ENCODE measurements at places on chromosomes 6 and 20.

DNA sequence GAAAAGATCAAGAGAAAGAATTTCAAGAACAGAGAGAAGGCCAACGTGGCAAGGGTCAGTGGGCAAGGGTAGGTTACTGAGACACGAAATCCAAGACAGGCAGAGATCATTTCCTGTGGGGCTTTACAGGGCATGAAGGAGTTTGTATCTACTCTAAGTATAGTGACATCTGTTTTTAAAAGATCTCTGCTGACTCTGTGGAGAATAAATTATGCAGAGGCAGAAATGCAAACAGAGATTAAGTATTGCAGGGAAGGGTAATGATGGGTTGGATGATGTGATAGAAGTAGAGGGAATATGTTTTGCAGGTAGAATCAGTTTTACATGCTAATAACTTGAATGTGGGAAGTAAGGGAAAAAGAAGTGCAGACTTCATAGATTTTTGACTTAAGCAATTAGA lies 243.5 kb downstream of the FRK start:
- DNase-seq = no peak

DNA sequence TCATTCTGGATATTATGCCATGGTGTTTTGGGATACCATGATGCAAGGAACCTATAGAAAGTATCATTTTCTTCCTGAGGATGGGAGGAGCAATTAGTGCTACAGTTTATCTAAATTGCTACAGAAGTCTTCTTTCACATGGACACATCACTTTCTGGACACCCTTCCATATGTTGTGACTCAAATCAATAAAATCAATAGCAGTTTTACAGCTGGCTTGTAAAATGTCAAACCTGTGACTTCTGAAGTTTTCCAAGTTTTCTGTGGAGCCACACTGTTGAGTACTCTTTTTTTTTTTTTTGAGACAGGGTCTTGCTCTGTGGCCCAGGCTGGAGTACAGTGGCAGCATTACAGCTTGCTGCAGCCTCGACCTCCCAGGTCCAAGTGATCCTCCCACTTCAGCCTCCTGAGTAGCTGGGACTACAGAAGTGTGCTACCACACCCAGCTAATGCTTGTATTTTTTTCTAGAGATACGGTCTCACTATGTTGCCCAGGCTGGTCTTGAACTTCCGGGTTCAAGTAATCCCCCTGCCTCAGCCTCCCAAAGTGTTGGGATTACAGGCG lies 24.1 kb upstream of the CD2AP start:
- DNase-seq = no peak

DNA sequence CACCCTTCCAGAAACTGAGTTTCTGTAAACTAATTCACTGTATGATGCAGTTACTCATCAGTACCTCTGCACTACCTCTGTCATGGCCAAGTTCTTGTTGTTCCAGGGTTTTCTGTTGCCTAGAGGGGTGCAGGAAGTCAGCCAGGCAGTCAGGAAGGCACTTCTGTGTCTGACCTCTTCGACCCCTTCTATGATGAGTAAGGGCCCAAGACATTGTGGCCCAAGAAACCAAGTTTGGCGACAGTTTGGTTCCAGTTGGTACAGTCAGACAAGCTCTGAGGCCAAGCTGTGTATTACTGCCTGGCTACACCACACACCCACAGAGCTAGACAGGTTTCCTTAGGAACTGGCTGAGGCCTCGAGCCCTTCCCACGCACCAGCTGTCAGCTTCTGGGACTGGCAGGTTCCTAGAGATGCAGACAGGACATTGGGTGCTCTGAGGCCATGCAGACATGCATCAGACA lies 41.2 kb downstream of the TRAF3IP2 start:
- DNase-seq = no peak

GRCh38 chr6:118509009-118509617 lies 39.0 kb upstream of the PLN start:
- peak; percentile 13 for DNase-seq

DNA sequence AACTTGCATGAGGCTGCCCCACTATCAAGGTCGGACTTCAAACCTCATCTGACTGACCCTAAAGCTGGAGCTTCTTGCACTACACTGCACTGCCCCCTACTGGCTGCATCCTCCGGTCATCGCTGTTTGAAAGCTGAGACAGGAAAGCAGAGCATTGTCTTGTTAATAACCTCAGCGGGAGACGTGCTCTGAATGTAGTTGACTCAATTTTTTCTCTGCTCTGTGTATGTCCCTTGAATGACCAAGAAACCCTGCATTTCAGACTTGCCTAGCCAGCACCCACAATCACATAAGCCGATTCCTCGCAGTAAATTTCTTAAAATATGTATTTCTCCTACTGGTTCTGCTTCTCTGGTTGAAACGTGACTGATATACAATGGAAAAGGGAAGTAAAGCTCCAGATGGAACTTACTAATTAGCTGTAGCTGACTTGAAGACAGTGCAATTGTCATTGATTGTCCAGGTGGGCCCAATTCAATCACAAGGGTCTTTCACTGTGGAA lies 27.8 kb downstream of the TCF21 start:
- DNase-seq = peak; percentile 66

- no peak for DNase-seq
These were observed 63.0 kb downstream of the CHMP4B start for GRCh38 chr20:33874129-33874528.

- peak; percentile 65 for DNase-seq
These were observed 970 bp downstream of the BLTP3A start for GRCh38 chr6:34792605-34793500.

DNA sequence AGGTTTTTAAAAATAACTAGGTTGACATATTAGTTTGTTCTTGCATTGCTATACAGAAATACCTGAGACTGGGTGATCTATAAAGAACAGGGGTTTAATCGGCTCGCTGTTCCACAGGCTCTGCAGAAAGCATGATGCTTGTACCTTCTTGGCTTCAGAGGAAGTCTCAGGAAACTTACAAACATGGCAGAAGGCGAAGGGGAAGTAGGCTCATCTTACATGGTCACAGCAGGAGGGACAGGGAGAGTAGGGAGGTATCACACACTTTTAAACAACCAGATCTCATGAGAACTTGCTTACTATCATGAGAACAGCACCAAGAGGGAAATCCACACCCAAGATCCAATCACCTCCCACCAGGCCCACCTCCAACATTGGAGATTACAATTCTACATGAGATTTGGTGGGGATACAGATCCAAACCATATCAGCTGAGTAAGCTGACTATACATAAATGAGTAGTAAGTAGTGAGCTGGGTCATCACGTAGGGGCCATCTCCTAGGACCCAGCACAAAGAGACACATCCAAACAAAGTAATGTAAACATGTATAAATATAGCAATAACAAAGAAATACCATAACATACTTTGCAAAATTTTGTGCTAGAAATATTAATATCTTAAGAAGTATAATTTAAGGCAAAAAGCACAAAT lies 31.4 kb upstream of the SIRPG start:
- no peak for DNase-seq

DNA sequence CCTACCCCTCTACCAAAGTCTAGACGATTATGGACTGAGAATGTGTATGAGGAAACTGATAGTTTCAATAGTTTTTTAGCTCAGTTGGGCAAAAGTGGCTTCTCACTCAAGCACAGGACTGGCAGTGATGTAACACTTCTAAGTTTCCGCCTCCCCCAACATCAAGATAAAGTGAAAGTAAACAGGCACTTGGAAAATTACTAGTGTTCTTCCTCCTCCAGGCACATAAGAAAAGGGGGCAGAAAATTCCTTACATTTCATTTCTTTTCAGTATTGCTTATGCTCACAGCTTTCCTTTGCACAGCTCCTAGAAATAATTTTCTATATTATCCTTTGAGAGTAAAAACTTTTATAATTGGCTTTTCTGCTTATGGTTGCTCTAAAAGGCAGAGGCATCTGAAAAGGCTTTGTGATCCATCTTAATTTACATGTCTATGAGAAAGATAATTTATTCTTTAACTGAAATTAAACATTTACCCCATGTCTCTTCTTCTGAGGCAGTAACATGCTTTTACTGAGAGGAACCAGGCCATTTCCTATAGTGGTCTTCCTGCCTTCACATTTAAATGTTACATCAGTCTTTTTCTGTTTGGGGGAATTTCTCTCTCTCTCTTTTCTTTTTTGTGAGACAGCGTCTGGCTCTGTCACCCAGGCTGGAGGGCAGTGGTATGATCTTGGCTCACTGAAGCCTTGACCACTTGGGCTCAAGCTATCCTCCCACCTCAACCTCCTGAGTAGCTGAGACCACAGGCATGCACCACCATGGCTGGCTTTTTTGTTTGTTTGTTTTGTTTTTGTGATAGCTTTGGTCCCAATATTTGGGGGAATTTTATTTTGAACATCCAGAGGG lies 65.0 kb upstream of the EEF1A1 start:
- peak; percentile 51 for DNase-seq

GRCh38 chr6:72616406-72617015 lies 5.4 kb upstream of the KCNQ5 start:
- DNase-seq = no peak

DNA sequence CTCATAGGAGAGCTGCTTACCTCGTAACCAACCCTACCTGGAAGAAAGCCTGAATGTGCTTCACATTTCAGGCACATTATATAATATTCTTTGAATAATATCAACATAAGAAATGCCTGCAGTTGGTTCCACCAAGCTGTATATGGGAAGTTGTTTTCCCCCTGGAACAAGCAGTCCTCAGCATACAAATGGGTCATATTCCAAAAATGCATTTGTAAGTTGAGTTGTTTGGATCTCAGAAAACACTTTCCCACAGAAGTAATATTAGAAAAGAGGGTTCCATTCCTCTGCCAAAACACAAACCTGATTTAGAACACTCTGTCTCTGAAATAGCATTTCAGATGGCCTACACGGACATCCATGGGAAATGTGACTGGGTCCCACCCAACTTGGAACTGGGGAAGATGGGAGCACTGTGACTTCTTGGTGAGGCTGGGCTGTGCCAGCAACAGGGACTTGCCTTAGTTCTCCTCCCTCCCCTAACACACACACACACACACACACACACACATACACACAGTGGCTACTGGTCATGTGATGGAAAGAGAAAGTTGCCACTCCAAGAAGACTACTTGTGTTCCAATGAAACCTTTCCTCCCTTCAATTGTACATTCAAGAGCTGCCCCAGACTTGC lies 11.4 kb upstream of the RCAN2 start:
- DNase-seq = no peak

GRCh38 chr20:21048841-21049273 lies 57.3 kb downstream of the LINC00237 start:
- peak; percentile 84 for DNase-seq

GRCh38 chr6:901696-902460 lies 208.9 kb upstream of the EXOC2 start:
- no peak for DNase-seq

DNA sequence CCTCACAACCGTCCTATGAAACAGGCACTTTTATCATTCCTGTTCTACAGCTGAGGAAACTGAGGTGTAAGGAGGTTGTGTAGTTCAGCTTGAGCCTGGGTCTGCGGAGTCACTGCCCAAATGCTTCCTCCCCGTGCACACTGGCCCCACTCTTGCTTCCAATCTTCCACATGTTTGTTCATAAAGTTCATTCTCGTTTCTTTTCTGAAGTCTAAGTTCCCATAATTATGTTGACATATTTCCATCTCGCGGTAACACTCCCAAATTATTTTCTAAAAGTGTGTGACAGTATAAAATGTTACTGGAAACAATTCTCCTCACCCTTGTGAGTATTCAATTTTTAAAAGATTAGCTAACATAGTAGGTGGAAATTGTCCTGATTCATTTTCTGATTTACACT lies 106.9 kb downstream of the SLC22A3 start:
- no peak for DNase-seq

DNA sequence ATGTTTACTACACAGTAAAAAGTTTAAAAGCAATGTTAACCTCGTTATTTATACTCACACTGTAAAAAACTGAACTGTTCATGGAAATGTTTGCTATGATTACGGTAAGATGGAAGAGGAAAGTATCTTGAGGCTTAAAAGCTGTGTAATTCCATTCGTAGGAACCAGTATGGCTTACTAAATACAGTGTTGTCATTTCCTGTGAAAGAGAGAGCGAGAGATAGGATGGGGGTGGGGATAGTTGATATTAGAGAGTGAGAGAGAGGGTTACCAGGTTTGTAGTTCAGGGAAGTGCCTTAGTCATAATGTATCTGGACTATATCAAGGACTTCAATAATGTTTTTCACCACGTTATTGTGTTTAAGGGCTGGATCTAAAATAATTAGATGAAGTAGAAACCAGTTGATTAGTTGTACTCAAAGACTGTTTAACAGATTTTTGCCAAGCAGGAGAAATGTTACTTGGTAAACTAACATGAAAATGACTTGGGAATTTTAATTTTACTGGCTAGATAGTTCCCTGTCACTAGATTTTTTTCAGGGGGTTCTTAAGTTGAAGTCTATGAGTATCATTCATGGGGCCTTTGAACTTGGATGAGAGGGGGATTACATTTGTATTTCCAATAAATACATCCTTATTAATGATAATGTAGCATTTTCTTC lies 30.4 kb downstream of the AFDN start:
- no peak for DNase-seq

DNA sequence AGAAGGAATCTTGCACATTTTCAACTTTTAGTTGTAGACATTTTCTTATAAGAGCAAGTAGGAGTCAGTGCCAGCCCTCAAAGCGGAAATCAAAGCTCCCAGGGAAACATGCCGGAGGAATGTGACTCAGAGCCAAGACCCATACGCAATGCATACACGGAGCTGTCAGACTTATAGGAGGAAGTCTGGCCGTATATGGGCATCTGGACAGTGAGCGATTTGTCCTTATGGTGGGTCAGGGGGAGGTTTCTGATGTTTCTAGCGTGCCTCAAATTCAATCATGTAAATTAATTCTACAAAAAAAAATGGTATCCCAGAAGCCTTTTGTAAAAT lies 3.6 kb upstream of the CCN2 start:
- DNase-seq = no peak

- no peak for DNase-seq
These were observed 270.4 kb downstream of the OGFRL1 start for GRCh38 chr6:71558974-71559373.
